Thoracic aorta (tissue), 2 donors: ENCODE measurements at places on chromosomes 1 and 21. TPM values are rescaled to one million over a fixed set of nuclear protein-coding genes. Genes with fewer than 3 reads are reported as not detected.

The CD247 gene
- 8.5 TPM for total RNA-seq

DNA sequence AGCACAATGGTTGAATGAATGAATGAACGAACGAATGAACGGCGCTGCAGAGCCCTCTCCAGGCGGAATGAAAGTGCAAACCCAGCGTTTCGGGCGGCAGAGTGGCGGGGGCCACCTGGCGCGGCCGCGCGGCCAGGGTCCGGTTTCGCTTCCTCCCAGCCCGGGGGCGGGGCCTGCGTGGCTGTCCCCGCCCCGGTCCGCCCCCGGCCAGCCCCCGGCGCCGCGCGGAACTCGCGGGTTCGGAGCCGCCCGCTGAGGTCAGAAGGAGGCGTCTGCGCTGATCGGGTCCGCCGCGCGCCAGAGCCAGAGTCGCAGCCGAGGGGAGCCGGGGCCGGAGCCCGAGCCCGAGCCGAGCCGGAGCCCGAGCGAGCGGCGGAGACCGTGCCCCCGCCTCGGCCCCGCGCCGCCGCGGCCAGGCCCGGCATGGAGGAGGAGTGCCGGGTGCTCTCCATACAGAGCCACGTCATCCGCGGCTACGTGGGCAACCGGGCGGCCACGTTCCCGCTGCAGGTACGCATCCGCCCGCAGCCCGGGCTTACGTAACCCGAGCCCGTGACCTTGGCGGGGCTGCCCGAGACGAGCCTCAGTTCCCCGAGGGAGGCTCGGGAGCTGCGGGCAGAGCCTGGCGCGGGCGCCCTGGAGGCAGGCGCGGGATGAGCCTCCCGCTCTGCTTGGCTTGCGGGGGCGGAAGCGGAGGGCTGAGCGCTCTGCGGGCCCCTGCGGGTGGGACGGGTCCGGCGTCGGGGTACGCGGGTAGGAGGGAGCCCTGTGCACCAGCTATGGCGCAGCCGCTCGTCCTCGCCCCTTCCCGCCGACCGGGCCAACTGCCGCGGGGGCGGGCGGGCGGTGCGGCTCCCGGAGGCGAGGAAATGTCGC lies at the start of gene PDXK:
Gene PDXK (plus strand): TSS at position 258 of the 876 bp plus-strand sequence. CDS start 166 bp downstream, at position 424.
- no peak for DNase-seq

GRCh38 chr21:34704119-34704518 lies 35.3 kb downstream of the CLIC6 start:
- DNase-seq: no peak

DNA sequence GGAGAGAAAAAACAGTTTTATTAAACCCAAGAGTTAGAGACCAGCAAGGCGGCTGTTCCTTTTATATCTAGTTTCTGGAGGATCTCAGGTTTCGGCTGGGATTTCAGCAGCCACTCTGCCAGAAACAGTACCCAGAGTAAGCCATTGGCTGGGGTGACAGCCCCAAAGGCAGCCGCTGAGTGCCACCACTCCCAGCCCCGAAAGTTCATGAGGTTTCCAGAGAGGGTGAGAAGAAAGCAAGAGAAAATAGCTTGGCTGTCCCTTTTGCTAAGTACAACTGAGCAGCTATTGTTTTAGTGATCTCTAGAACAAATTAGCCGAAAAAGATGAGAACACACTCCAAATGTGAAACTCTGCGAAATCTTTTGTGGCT lies 1.2 kb downstream of the SH3BGR start:
- DNase-seq: no peak

GRCh38 chr1:104466068-104466467 lies 716.4 kb downstream of the AMY1C start:
- DNase-seq: no peak

DNA sequence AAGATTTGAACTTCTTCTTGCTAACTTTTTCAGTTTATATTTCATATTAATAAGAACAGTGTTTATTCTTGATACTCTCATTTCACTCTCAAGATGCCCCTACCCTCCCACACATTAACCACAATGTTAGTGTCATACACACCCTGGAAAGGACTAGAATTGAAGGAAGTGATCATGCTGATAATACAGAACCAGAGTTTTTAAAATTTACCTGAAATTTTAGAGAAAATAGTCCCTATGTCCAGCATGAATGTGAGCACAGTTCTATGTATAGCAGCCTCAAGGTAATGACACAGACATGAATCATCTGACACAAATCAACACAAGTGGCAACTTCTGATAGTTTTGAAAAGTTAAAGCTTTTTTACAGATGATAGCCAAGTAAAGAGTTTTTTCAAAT lies 26.0 kb downstream of the RGS1 start:
- no peak for DNase-seq

DNA sequence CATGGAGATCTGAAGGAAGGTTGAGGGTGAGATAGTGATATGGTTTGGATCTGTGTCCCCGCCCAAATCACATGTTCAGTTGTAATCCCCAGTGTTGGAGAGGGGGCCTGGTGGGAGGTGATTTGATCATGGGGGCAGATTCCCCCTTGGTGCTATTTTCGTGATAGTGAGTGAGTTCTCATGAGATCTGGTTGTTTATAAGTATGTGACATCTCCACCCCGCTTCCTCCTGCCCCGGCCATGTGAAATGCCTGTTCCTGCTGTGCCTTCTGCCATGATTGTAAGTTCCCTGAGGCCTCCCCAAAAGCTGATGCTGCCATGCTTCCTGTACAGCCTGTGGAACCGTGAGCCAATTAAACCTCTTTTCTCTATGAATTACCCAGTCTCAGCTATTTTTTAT lies 451.9 kb upstream of the VAMP3 start:
- DNase-seq: no peak

GRCh38 chr1:62111084-62111483 lies 83.6 kb upstream of the L1TD1 start:
- DNase-seq: no peak

DNA sequence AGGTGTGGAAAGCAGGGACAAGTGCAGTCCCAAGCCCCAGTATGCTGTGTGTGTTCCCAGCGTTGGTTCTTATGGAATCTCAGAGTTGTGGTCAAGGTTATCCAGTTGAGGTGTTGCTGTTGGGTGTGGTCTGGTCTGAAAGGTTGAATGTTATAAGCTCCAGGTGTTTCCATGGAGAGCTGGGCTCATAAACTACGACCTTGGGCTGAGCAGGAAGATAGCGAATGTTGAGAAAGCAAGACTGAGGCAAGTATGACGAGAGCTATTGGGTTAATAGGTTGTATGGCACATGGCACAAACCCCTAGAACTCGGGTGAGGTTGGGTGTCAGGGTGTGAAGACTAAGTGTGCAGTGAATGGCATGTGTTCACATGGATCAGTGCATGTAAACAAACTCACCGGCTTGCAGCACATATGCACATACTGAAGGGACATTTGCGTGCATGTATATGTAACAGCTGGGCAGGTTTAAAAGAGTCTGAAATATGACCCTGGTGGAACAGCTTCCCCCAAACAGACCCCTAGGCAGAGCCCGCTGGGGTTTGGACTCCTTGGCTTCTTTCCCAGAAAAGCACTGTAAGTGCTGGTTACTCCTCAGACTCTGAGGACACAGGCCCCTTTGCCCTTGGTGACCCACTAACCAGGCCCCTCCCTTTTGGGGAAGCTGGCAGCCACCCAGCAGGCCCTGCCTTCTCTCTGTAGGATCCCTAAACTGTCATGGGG lies 117.5 kb downstream of the NAV1 start:
- no peak for DNase-seq
